ENCODE measurements at places on chromosomes 2 and 18.

GRCh38 chr2:164151522-164151921 is 415.7 kb upstream of the FIGN start:
- no peak for DNase-seq

- no peak for DNase-seq
Measured at GRCh38 chr2:167334146-167334742, 446.0 kb downstream of the XIRP2 start.

DNA sequence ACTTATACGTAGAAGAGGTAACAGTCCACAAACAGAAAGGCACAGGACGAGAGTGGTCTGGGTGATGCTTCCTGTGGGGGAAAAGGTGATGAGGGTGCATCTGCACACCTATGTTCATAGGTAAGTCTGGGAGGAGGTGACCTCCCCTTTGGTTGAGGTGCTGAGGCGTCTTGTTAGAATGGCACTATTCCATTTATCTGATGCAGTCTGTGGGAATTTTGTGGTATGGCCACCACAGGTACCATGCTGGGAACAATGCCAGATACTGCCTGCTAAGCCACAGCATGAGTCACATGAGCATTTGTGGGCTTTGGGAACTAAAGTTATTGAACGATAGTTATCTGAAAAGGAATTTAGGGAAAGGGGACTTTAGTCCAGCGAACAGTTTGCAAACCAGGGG is 27.9 kb downstream of the IL37 start:
- no peak for DNase-seq

DNA sequence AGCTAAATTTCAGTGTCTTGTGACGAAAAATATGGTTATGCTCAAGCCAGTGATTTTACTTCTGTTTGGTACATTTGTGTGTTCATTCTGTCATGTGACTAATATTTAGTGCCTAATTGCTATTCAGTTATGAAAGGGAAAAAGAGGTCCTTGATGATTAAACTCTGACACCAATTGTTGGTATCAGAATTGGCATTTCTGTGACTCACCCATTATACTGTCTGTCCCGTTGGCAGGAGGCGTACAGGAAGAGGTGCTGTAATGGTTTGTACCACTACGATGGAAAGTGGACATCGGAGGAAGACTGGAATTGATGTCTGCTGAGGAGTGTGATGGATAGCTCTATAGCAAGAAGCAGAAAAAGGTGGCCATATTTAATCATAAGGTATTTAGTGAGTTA is 310.4 kb upstream of the CCDC68 start:
- no peak for DNase-seq

DNA sequence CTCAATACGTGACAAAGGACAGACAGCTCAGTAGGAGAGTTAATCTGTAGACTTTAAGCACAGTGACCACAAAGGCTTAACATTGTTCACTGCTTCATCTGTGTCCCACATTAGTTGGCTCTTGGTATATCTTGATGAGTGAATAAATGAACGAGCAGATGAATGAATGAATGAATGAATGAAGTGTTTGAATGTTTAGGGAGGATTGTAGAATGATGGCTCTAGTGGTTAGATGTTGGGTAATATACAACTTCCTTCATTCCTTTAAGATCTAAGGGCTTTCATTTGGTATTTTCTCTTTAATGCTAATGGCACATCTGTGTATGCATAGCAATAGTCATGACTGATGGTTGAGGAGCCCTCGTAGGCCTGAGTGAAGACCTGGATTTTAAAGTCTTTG is 40.5 kb downstream of the ZNF407 start:
- DNase-seq = no peak

GRCh38 chr2:241598061-241598460 is 38.9 kb downstream of the THAP4 start:
- no peak for DNase-seq

DNA sequence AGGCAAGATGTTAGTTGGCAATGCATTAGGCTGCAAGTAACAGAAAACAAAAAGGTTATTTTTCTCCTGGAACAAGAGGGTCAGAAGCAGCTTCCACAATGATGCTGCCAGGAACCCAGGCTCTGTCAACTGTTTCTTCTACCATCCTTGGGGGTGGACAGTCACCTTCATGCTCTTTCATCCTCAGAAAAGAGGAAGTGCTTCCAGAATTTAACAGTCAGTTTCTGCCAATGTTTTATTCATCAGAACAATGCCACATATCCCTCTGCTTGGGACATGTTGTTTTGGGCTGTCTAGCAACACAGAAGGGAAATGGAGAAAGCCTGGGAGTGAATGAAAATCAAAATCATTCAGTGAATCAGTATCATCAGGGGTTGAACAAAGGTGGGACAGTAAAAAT is 7.1 kb downstream of the TMEM182 start:
- DNase-seq = no peak

DNA sequence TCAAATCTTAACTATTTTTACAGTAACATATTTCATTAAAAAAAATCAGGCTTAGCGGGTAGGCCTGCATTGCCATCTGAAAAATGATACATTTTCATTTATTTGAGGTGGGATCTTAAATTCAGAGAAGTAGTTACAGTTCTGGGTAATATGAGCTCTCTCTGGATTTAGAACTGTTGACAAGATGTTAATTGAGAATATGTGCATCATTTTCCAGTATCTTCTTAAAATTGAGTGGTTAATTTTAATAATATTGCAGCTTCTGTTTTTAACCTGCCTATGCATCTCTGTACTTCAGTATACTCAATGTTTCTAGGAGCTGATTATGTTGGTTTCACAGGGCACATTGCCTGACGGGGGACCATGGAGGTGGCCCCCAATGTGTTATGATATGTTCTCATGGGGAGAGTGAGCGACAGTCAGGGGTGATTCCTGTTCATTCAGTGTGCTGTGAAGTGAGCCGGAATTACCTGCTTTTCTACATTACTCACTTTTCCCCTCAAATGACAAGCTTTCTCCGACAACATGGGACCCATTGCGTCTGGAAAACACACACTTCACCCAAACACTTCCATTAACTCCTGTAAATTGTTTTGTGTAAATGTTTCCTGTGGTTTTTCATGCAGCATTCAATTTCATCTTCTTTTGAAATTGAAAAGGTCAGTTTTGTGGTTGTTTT is 406.2 kb downstream of the MTX2 start:
- no peak for DNase-seq

DNA sequence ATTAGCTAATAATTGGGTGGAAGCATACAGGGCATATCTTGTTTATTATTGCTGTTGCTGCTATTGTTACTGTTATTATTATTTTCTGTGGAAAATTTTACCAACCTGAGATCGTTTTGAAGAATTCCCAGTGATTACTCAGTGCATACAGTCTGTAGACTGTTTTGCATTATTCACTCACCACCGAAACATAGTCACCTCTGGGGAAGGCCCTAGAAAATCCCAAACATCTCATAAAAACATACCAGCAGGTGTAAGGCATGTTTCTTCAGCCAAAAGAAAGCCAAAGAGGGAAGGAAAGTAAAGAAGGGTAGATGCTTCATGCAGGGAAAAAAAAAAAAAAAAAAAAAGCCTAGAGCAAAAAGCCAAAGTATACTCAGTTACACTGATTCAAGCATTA is 647.7 kb downstream of the BCL11A start:
- no peak for DNase-seq

- DNase-seq = no peak
Measured at GRCh38 chr18:50559752-50560680, at the start of gene MAPK4. Gene MAPK4, plus strand, starts transcription at chr18:50560087. Its CDS starts 103,872 bp downstream, at chr18:50663959.

- DNase-seq = no peak
Measured at GRCh38 chr2:75079575-75079974, 119.7 kb downstream of the TACR1 start.

DNA sequence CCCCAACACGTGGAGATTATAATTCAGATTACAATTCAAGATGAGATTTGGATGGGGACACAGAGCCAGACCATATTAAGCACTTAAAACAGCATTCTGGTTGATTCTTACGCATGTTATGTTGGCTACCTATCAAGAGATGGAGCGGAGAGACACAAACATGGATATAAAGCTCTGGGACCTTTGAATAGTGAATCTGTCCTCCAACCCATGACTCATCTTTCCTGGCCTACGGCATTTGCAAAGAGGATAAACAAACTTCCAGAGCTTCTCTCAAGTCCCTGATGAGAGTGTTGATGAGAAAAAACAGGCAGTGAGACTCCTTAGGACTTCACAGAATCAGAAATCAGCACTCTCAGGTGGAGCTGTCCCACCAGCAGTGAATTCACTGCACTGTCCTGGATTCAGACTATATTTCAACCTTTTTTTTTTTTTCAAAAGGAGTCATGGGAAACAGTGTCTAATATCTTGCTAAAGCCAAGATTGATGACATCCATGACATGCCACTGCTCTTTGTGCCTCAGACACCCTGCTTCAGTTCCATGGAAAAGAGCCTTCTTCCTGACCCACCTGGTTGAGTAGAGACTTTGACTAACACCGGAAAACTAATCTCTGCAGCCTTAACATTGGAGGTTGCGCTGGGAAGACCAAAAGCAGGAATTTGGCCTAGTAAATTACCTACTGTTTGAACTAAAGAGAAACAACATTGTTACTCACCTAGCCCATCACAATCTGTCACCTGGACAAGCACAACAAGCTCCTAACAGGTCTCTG is 62.1 kb upstream of the NPAS2 start:
- no peak for DNase-seq

DNA sequence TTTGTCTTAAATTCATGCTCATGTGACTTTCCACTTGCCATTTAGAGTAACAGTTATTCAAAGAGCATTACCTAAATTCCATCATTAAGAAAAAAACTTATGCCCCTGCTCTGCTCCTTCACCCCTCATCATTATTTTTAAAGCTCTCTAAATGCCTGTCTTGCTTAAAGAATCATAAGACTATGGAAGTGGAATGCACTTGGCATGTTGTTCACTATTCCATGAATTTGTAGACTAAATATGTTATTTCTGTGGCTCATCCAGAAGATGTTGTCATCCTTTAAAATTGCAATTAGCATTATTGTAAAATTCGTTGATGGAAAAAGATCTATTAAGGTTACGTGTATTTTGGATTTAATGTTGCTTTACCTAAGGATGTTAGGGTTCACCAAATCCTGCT is 61.8 kb downstream of the FMNL2 start:
- no peak for DNase-seq

- DNase-seq = no peak
Measured at GRCh38 chr2:41835401-41835800, 212.4 kb upstream of the PKDCC start.

DNA sequence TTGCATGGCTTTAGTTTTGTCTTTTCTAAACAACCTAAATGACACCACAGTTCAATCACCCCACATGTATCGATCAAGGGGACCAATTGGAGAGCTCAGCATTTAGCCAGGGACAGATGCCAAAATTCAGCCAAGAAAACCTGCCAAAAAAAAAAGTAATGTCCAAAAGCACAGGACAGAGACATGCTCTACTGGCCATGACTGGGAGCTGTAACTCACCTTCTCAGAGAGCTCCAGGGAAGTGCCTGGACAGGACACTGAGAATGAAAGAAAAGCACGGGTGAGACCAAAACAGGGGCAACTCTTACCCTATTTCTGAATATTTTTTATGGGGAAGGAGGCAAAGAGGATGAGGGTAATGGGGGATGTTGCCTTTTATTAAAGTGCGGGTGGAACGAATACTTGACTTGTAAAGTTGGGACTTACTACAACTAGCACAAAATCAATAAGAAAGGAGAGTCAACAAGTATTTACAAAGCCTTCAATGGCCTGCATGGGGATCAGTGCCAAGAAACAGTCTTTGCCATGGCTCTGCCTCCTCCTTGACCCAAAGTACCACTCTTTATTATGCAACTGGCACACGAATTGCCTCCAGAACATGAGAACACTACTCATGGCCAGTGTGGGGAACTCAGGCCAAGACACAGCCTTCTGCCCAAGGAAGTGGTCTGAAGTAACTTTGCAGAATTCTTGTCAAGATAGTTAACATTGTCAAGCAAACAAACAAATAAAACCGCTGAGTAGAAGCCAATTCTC is 72.9 kb upstream of the HK2 start:
- no peak for DNase-seq

- DNase-seq = no peak
Measured at GRCh38 chr18:78145096-78145495, 834.5 kb upstream of the SALL3 start.

GRCh38 chr2:102509749-102510148 is 36.7 kb downstream of the SLC9A4 start:
- no peak for DNase-seq

DNA sequence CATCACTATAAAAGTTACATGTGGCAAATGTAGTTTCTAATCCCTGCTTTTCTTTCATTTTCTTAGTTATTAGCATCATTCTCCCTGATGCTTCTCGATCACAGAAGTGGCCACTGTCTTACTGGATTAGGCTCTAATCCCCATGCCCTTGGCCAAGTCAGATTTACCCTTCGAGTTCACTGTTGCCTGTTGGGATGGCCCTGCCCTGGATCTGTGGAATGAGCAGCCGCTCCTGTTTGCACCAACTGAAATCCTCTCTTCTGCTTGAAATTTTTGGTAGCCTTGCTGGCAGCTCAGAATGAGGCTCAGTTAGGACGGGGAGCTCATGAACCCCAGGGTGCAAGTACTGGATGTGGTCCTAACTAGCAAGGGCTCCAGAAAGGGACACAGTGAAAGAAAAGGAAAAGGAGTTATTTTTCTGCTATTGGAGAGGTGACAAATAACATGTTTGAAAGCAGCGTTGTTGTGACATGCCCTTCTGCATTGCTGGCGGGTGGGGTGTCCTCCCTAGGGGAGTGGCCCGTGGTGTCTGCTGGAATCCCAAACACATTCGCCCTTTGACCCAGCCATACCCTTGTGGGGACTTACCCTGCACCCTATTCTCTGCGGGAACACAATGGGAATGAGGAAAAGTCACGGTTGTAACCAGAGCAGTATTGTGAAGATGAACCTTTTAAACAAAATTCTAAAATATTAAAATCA is 34.5 kb downstream of the RBFA start:
- no peak for DNase-seq

DNA sequence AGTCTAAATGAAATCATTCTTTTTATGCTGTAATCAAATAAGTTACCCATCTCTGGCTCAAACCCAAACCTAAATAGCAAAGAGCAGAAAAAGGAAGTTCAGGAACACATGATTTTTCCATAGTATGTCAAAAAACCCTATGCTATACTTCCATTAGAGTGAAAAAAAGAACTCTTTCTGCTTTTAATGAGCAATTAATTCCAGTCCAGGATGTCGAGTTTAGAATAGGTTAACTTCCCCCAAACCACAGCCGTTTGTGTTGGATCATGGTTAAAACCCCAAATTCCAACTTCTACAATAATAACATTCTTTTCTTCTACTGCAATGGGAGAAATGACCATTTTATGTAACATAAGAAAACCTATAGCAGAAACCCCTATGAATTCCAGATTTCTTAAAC is 171.1 kb upstream of the NRP2 start:
- no peak for DNase-seq

GRCh38 chr18:9619056-9619455 is 4.7 kb upstream of the PPP4R1 start:
- no peak for DNase-seq

DNA sequence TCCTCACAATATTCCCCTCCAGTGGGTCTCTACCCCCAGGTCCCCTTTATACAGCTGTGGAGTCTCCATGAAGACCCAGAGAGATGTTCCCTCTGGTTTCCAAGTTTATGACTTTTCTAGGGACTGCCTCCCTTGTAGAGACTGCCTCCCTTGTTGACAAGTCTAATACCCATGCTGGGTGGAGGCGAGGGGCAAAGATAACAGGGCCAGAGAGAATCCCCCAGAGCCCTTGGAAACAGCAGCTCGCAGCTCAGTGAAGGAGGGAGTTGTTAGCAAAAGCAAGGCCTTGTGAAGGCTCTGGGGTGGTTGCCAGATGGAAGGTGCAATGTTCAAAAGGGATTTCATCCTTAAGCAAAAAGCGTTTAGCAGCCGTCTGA is 75.0 kb upstream of the GATA6 start:
- DNase-seq = no peak

GRCh38 chr2:26922405-26923188 is 47.8 kb upstream of the MAPRE3 start:
- DNase-seq = peak; percentile 53
